ENCODE measurements at places on chromosomes 4 and X. TPM values are rescaled to one million over a fixed set of nuclear protein-coding genes. Genes with fewer than 3 reads are reported as not detected.

The BLTP1 gene
- 147 TPM for total RNA-seq

The RASL11B gene
- 33.7 TPM for total RNA-seq

The TEX13B gene
- not detected for total RNA-seq

The NUP62CL gene
- 15.8 TPM for total RNA-seq

The GLOD5 gene
- total RNA-seq, result 0.76 TPM

The ATP1B4 gene
- 31.2 TPM for total RNA-seq

The FAM13A gene
- total RNA-seq, result 53.5 TPM

The GPR119 gene
- total RNA-seq, result not detected

The GAGE2A gene
- not detected for total RNA-seq

The AFM gene
- 10.0 TPM for total RNA-seq

The HMGB3 gene
- 17.2 TPM for total RNA-seq

The ATP2B3 gene
- total RNA-seq, result 0.12 TPM

The DCAF12L2 gene
- total RNA-seq, result 4.0 TPM

The SYNPO2 gene
- 29.0 TPM for total RNA-seq

The TECRL gene
- total RNA-seq, result 5.8 TPM

The CNGA1 gene
- total RNA-seq, result 10.3 TPM

The TTC29 gene
- total RNA-seq, result 0.99 TPM

The CPZ gene
- 21.4 TPM for total RNA-seq

The MAOB gene
- 12.9 TPM for total RNA-seq

The CMC4 gene
- 12.3 TPM for total RNA-seq

The TACR3 gene
- 1.6 TPM for total RNA-seq

The LRIT3 gene
- total RNA-seq, result 0.47 TPM

The CD38 gene
- 1.9 TPM for total RNA-seq

The GABRQ gene
- total RNA-seq, result 0.99 TPM

The CLGN gene
- 0.47 TPM for total RNA-seq

The WDR13 gene
- total RNA-seq, result 115 TPM

The FAM47E gene
- 11.1 TPM for total RNA-seq

The CENPVL2 gene
- total RNA-seq, result 0.18 TPM

The CT45A5 gene
- total RNA-seq, result not detected

The FATE1 gene
- 0.29 TPM for total RNA-seq

The IL21 gene
- not detected for total RNA-seq

The USP17L18 gene
- total RNA-seq, result not detected

The AKAP14 gene
- not detected for total RNA-seq

The NHS gene
- total RNA-seq, result 16.8 TPM

The NUDT10 gene
- 7.3 TPM for total RNA-seq

The TREX2 gene
- 1.6 TPM for total RNA-seq

The TADA2B gene
- total RNA-seq, result 22.0 TPM

The BRS3 gene
- total RNA-seq, result not detected

The DACH2 gene
- 52.3 TPM for total RNA-seq

All from metanephros (tissue), 2 donors.